Left ventricle myocardium inferior (tissue), 1 donor: ENCODE measurements at places on chromosomes 11 and 22. TPM values are rescaled to one million over a fixed set of nuclear protein-coding genes. Genes with fewer than 3 reads are reported as not detected.
A peak's percentile ranks its signal among the peaks of the same experiment; 100 is the strongest.

DNA sequence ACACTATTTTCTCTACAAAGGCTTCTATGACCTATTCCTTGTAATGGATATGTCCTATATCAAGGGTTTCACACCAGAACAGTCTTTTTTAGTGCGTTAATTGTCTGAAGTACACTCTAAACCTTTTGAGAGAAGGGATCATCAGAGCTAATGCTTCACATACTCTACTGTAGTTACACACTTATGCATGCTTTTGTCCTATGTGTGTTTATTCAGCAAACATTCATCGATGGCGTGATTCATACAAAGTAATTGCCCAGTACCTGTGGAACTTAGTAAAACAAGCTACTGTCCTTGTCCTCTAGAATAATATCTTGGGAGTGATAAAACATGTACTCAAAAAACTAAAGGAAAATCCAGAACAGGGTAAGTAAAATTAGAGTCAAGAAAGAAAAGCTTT, 139.2 kb downstream of the GUCY1A2 start:
- DNase-seq = no peak

- no peak for DNase-seq
Measured at GRCh38 chr11:44275241-44275640, 34.7 kb downstream of the ALX4 start.

- DNase-seq = no peak
Measured at GRCh38 chr11:126601550-126602215, 246.2 kb downstream of the ST3GAL4 start.

DNA sequence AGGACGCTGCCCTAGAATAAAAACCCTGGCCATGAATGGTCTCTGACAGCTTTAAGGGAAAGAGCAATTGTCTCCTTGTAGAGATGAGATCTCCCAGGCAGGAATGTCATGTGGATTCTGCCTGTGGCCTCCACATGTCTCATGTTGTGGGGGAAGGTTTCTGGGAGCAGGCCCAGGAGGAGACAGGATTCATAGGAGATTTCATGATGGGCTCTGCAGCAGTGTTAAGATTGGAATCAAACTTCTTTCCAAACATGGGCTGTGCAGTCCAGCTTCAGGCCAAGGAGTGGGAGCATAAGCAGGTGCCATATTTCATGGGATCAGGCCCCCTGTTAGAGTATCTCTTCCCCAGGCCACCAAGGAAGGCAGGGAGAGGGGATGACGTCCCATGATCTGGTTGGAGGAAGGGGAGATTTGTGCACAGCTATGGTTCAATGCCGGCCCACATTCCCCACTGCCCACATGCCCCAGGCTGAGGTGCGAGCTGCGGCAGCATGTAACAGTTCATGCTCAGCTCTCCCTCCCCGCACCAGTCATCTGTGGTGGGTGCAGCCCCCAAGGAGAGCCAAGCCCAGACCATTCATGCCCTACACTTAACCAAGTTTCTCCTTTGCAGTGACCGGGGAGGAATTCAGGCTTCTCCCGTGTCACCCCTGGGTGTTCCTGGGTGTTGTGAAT, 42.5 kb downstream of the LMO1 start:
- DNase-seq = no peak

GRCh38 chr11:36308577-36308976, 12.5 kb downstream of the PRR5L start:
- no peak for DNase-seq

DNA sequence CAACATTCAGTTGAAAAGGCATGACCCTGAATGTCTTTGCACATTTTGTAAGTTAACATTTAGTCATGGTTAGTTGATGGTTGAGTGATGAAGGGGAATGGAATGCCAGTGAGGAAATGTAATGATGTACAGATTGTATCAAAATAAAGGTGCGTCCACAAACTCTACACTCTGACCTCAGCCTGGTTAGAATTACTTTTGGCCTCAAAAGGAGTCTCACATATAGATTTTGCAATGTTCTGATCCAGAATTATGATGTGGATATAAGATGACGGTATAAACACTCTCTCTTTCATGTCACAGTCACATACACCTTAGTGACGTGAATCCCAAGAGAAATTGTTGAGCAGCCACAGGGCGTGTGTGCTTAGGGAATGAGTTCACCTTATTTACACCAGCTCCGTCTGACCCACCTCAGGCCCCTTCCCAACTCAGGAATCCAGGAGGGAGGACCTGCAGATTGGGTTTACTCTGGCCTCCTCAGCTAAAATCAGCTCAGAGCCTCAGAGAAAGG, 100.1 kb downstream of the RDX start:
- no peak for DNase-seq

DNA sequence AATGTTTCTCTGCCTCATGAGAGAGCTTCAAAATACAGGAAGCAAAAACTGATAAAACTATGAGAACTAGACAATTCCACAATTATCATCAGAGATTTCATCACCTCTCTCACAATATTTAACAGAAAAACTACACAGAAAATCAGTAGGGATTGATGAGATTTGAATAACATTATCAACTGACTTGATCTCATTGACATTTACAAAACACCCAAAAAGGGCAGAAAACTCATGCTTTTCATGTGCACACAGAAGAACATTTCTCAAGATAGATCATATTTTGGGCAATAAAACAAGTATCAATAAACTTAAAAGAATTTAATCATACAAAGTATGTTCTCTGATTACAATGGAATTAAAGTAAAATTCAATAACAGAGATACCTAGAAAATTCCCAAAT, 35.6 kb downstream of the BTBD10 start:
- DNase-seq = no peak

DNA sequence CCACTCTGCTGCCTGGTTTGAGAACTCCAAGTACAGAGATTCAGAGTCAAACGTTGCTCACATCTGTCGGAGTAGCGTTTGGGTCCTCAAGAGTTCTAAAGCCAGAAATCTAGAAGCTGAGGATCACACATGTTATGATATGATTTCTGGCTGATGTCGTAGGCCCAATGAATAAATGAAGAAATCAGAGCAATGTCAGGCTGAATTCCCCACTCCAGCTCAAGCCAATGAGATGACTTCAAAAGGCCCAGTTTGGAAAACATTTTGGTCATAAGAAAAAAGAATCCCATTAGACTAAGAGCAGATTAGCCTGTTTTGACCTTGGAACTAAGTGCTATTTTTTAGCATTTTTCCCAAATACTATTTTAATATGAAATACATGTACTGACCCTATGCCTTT, 106.7 kb downstream of the ETS1 start:
- DNase-seq = no peak

GRCh38 chr22:50119768-50120251, 30.0 kb downstream of the MOV10L1 start:
- DNase-seq = no peak

GRCh38 chr11:45145379-45146071, 914 bp upstream of the PRDM11 start:
- DNase-seq = peak; percentile 44

- DNase-seq = no peak
Measured at GRCh38 chr11:93756748-93757147, 15.3 kb downstream of the C11orf54 start.

DNA sequence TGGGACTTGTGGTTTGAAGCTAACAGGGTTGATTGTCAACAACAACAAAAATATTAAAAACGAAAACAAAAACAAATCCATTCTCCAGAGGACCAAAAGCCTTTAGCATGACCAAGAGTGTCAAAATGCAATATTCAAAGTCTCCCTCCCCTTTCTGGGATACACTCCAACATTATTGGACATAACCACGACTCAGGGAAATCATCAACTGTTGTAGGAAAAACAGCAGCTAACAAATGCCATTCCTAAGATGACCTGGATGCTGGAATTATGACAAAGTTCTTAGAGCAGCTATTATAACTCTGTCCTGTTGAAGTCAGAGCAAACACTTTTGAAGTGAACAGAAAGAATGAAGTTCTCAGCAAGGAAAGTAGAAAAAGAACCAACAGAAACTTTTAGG, 143.0 kb downstream of the TMEM135 start:
- DNase-seq = no peak

DNA sequence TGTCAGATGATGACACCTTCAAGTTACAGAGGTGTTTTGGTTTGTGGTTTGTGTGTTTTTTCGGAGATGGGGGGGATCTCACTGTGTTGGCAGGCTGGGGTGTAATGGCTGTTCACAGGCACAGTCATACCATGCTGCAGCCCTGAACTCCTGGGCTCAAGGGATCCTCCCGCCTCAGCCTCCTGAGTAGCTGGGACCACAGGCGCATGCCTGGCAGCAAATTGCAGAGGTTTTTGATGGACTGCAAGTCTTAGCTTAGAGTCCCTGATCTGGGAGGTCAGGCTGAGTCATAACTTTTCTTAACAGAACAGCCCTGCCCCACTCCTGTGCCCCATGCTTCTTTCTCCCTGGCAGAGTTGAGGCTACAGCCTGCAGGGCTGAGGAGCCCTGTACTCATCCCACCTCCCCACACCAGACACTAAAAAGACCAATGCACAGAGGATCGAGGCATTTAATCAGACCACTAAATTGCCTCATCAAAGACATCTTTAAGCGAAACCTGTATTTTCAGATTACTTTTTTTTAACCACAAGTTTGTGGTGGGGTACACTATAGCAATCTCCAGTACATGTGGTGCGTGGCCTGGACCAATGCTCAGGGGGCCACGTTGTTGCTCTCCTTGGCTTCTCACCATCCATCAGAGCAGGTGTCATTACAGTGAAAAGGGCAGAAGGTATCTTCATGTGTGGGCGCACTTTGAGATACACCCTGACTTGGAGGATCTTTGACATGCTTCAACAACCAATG, 17.1 kb upstream of the ADORA2A start:
- no peak for DNase-seq

DNA sequence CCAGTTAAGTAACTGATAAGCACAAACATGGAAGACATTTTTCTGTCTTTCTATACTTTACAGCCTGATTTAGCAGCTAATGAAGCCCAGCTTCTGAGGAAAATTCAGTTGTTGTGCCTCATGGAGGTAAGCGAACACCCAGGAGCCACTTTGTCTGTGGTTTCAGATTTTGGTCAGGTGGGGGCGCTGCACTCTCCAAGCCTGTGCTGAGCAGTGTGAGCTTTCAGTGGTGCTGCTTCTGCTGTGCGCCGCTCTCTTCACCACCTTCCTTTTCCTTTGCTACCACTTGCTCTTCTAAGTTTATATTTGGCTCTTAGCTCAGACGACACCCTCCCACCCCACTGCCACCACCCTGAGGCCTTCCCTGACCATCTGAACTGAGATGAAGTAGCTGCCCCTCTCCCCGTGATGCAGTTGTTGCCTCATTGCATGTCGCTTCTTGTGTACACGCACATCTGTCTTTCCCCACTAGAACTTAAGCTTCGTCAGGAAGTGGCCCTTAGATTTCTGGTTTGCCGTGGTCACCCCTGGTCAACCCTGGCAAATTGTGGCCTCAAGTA, 14.0 kb downstream of the PSMD13 start:
- peak; percentile 57 for DNase-seq

DNA sequence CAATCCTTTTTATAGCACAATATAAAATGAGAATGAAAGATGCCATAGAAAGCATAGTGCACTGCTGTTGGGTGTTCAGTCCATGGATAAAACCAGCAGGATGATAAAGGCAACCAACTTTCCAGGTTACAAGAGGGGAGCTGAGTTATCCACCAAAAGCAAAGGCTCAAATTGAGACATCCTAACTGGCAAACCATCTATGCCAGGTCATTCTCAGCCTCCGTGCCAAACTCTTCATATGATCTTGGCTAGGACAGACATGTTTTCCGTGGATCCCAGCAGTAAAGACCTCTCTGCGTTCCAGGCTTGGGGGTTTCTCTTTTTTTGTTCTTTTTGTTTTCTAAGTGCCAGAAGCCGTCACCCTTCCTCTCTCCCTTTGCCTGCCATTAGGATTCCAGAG, 7.3 kb upstream of the APOA1 start:
- DNase-seq = no peak

DNA sequence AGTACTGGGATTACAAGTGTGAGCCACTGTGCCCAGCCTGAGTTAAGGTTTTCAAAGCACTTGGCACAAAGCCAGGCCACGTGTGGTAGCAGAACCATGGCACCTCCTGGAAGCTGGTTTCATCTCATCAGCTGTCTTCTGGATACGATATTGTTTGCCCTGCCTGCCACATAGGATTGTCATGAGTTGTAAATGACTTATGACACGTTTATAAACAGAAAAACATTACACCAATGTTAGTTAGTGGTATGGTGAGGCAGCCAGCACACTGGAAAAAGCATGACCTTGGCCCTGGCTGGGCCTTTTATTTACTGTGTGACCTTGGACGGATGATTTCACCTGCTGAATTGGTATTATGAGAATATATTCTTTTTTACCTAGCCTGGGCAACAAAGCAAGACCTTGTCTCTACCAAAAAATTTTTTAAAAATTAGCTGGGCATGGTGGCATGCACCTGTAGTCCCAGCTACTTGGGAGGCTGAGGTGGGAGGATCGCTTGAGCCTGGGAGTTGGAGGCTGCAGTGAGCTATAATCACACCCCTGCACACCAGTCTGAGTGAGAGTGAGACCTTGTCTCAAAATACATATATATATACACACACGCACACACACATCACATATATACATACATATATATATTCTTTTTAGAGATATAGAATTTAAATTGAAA, 24.0 kb upstream of the MYH9 start:
- DNase-seq = no peak

DNA sequence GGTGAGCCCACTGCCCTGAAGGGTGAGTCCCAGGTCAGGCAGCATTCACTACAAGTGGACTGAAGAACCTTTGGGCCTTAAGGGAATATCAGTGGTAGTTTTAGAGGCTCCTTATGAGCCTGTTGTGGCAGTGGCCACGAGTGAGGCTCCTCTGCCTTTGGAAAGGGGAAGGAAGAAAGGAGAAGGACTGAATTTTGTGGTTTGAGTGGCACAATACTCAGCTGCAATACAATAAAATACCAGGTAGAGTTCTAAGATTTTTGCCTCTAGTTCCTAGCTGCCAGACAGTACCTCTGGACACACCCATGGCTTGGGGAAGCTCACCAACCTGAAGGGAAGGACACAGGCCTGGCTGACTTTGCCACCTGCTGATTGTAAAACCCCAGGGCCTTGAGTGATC, 260.9 kb downstream of the DYNC2H1 start:
- DNase-seq = no peak

DNA sequence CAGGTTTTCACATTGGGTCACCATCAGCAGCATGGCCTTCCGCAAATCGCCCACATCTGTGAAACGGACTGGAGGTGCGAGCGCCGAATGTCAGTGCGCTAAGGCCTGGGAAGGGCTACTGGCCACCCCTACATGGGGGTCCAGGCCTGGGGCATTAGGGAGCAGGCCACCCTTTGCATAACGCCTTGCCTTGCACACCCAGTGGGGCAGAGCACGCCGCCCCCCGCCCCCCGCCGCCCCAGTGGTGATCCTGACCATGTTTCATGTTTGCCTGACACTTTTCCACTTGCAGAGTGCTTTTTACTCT, 2.6 kb downstream of the GRK2 start:
- DNase-seq = no peak

Gene ASCL2
- total RNA-seq = not detected

Gene YPEL1
- 8.3 TPM for total RNA-seq

Gene MIOX
- total RNA-seq = not detected

Gene SORL1
- total RNA-seq = 7.1 TPM

Gene TRIM6
- 0.58 TPM for total RNA-seq

Gene TNNI2
- total RNA-seq = not detected

Gene CASP5
- not detected for total RNA-seq

Gene OTOG
- total RNA-seq = not detected
